ENCODE measurements at places on chromosomes 7 and 10. TPM values are rescaled to one million over a fixed set of nuclear protein-coding genes. Genes with fewer than 3 reads are reported as not detected.
A peak's percentile ranks its signal among the peaks of the same experiment; 100 is the strongest.

DNA sequence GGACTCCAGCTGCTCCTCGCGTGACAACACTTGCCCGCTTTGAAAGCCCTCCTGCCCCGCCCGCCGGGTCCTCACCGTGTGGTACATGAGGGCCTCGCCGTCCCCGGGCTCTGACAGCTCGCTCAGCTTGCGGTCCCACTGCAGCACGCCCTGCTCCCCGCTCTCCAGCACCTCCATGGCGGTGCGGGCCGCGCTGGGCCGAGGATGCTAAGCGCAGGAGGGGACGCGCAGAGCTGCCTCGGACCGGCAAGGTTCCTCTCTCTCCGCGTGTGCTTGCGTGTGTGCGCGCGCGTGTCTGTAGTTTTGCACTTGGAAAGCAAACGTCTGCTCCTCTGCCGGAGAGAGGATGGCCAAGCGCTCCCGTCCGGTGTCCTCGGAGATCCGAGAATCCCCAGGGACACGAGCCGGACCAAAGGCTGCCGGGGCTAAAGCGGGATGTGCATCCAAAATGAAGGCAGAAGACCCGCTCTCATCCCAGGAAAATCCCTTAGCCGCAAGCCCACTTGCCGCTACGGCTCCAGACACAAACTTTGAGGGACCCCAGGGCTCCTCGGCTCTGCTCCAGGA lies at the start of gene CREB3L2:
Gene CREB3L2, minus strand, starts transcription at position 558 of the 567 bp plus-strand sequence. Its CDS starts 381 bp downstream, at position 177.
- peak within 1 kb of the TSS; percentile 69 for H3K27ac ChIP-seq
- H3K4me1 ChIP-seq: peaks cover 23% of the 10 kb centered on the region
- no peak for DNase-seq
- H3K36me3 ChIP-seq: no peaks in the 10 kb centered on the region
- H3K27me3 ChIP-seq: no peaks in the 10 kb centered on the region

GRCh38 chr10:128024426-128024825 lies 101.8 kb downstream of the MKI67 start:
- H3K27ac ChIP-seq: no peak overlapping the region
- H3K4me3 ChIP-seq: no peak overlapping the region
- H3K4me1 ChIP-seq: peaks cover 12% of the 10 kb centered on the region
- no peaks in the 10 kb centered on the region for H3K27me3 ChIP-seq

GRCh38 chr10:5876181-5876768 lies 13.4 kb downstream of the ANKRD16 start:
- H3K36me3 ChIP-seq: peaks cover 6% of the 10 kb centered on the region
- H3K4me3 ChIP-seq: no peak overlapping the region
- no peaks in the 10 kb centered on the region for H3K27me3 ChIP-seq
- H3K27ac ChIP-seq: no peak overlapping the region

- H3K4me3 ChIP-seq: no peak overlapping the region
- no peaks in the 10 kb centered on the region for H3K4me1 ChIP-seq
- no peaks in the 10 kb centered on the region for H3K36me3 ChIP-seq
- no peaks in the 10 kb centered on the region for H3K27me3 ChIP-seq
- no peak overlapping the region for H3K27ac ChIP-seq
- DNase-seq: no peak
Observed at GRCh38 chr10:70038923-70039322, 13.7 kb upstream of the MACROH2A2 start.

GRCh38 chr10:125067764-125068163 lies 92.6 kb downstream of the CTBP2 start:
- no peak overlapping the region for H3K27ac ChIP-seq
- peaks cover 42% of the 10 kb centered on the region for H3K27me3 ChIP-seq
- H3K4me1 ChIP-seq: peaks cover 28% of the 10 kb centered on the region
- no peaks in the 10 kb centered on the region for H3K36me3 ChIP-seq

GRCh38 chr7:102828286-102828685 lies 79.5 kb downstream of the FAM185A start:
- H3K27me3 ChIP-seq: no peaks in the 10 kb centered on the region
- DNase-seq: no peak
- H3K4me1 ChIP-seq: no peaks in the 10 kb centered on the region
- H3K4me3 ChIP-seq: no peak overlapping the region

GRCh38 chr7:90758933-90759562 lies 162.9 kb downstream of the CDK14 start:
- H3K27me3 ChIP-seq: no peaks in the 10 kb centered on the region
- H3K27ac ChIP-seq: no peak overlapping the region
- H3K4me3 ChIP-seq: no peak overlapping the region
- H3K4me1 ChIP-seq: peaks cover 53% of the 10 kb centered on the region
- H3K36me3 ChIP-seq: peaks cover 2% of the 10 kb centered on the region
- DNase-seq: no peak

- no peaks in the 10 kb centered on the region for H3K27me3 ChIP-seq
- H3K4me1 ChIP-seq: no peaks in the 10 kb centered on the region
- H3K4me3 ChIP-seq: no peak overlapping the region
- no peak for DNase-seq
Observed at GRCh38 chr10:87531908-87532622, 27.4 kb downstream of the MINPP1 start.

DNA sequence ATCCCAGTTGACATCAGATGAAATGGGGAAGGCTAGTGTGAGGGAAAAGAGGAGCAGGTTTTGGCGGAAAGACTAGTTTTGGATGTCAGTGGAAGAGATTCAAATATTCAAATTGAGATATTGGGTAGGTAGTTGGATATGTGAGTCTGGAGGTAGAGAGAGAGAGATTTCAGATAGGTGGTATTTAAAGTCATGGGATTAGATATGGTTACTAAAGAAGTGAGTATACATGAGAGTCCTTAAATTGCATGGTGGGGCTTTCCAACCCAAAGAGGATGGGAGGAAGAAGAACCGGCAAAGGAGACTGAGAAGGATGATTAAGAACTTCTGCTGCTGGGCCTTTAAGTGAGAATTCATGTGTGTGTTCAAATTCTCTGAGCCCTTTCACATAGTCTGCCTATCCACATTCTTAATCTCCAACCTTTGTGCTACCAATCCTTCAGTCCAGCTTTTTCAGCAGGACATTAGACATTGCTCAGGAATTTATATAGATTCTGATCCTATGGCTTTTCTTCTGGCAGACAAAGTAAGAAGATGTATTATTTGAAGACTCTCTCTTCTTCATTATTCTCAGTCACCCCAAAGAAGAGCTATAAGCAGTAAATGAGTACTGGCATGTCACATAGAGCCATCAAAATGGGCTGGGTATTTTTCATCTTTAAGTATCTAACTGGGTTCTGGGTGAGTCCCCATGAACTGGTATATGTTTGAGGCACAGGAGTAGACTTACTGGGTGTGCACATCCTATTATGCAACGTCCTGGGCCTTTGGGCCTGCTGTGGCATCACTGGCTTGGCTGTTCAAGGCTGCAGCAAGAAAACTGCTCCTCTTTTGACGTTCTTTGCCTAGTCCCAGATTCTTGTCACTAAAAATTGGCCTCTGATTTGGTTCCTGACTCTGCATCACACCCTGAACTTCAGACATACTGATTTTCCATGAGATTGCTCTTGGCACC lies 33.6 kb downstream of the ST7 start:
- H3K36me3 ChIP-seq: no peaks in the 10 kb centered on the region
- H3K4me3 ChIP-seq: no peak overlapping the region
- H3K4me1 ChIP-seq: no peaks in the 10 kb centered on the region
- no peak overlapping the region for H3K27ac ChIP-seq
- no peak for DNase-seq

DNA sequence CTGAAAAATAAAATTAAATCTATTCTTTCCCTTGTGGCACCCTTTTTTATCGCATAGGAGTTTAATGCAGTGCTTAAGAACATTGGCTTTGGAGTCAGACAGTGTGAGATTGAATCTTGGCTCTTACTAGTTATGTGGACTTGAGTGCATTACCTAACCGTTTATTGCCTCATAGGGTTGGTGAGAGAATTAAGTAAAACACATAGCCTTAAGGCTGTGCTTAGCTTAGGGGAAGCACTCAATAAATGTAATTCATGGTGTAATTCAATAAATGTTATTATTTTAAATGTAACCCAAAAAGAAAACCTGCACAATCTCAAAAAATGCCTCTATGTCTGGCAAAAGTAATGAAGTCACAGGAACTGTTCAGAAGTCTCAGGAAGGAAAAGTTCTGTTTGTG lies 2.7 kb downstream of the STK17A start:
- no peak for DNase-seq
- no peaks in the 10 kb centered on the region for H3K27me3 ChIP-seq
- peaks cover 8% of the 10 kb centered on the region for H3K36me3 ChIP-seq
- H3K27ac ChIP-seq: peak overlapping the region; percentile 94
- H3K4me1 ChIP-seq: peaks cover 50% of the 10 kb centered on the region
- H3K4me3 ChIP-seq: peak overlapping the region; percentile 98

- no peak overlapping the region for H3K4me3 ChIP-seq
- no peaks in the 10 kb centered on the region for H3K4me1 ChIP-seq
- H3K27ac ChIP-seq: no peak overlapping the region
- no peaks in the 10 kb centered on the region for H3K27me3 ChIP-seq
Observed at GRCh38 chr7:33258491-33258951, 129.2 kb downstream of the BBS9 start.

DNA sequence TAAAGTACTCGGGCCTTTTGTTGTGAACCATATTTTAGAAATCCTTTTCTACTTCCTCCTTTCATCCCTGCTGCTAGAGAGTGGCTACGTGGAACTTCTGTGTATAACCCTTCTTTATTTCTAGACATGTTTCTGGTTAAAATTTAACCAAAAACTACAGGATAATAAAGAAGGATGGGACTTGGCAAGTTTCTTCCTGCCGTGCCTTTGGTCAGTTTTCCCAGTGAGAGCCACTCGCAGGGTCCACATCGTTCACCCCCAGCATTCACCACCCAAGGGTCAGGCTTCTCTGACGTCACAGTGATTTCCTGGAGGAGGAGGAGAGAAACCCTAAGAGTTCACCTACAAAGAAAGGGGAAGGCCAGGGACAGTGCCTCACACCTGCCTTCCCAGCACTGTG lies 45.4 kb downstream of the NKX6-2 start:
- no peaks in the 10 kb centered on the region for H3K27me3 ChIP-seq
- no peaks in the 10 kb centered on the region for H3K36me3 ChIP-seq
- H3K27ac ChIP-seq: no peak overlapping the region
- H3K4me3 ChIP-seq: no peak overlapping the region
- DNase-seq: no peak
- H3K4me1 ChIP-seq: no peaks in the 10 kb centered on the region

DNA sequence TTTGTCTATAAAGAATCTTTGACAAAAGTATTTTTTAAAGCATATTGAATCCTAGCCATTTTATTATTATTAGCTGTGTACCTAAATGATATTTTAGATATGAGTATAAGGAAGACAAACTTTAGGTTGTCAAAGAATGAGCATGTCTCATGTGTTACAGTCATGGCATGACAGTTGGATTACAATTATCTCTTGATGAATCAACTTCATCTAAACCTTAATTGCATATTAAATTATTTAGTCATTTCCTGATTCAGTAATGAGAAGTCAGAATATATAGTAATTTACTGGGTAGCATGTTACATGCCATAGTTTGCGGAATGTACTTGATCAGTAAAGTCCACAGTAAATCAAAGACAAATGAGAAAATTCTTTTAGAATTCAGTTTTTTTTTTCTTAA lies 59.2 kb downstream of the MAPK8 start:
- H3K4me3 ChIP-seq: no peak overlapping the region
- no peak for DNase-seq
- H3K27me3 ChIP-seq: no peaks in the 10 kb centered on the region
- H3K36me3 ChIP-seq: no peaks in the 10 kb centered on the region

DNA sequence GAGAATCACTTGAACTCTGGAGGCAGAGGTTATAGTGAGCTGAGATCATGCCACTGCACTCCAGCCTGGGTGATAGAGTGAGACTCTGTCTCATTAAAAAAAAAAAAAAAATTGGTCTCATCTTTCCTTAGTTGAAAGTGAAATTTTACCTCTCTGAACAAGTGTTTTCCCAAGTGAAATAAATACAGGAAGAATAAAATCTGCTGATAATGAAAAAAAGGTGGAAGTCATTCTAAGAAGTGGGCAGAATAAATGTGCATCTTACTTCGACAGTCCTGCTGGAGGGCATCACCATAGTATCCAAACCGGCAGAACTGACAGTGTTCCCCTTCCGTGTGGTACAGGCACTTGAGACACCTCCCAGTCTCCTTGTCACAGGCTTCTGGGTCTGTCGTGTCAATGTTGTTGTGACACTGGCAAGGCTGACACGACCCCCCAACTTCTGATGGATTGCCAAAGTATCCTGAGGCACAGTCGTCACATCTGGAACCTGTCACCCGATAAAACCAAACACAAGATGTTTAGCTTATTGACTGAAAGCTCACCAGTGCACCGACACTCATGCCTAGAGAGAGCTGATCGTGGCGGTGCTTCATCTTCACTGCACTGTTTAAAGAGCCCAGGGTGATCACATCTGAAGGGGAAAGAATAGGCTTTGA lies 49.6 kb downstream of the LAMB1 start:
- no peak for DNase-seq
- H3K27me3 ChIP-seq: no peaks in the 10 kb centered on the region
- no peak overlapping the region for H3K27ac ChIP-seq
- no peaks in the 10 kb centered on the region for H3K36me3 ChIP-seq
- H3K4me3 ChIP-seq: no peak overlapping the region

GRCh38 chr7:151382079-151382885 lies 27.6 kb downstream of the WDR86 start:
- no peaks in the 10 kb centered on the region for H3K27me3 ChIP-seq
- DNase-seq: peak; percentile 84
- H3K4me3 ChIP-seq: peak overlapping the region; percentile 52
- peaks cover 23% of the 10 kb centered on the region for H3K4me1 ChIP-seq
- H3K27ac ChIP-seq: no peak overlapping the region

DNA sequence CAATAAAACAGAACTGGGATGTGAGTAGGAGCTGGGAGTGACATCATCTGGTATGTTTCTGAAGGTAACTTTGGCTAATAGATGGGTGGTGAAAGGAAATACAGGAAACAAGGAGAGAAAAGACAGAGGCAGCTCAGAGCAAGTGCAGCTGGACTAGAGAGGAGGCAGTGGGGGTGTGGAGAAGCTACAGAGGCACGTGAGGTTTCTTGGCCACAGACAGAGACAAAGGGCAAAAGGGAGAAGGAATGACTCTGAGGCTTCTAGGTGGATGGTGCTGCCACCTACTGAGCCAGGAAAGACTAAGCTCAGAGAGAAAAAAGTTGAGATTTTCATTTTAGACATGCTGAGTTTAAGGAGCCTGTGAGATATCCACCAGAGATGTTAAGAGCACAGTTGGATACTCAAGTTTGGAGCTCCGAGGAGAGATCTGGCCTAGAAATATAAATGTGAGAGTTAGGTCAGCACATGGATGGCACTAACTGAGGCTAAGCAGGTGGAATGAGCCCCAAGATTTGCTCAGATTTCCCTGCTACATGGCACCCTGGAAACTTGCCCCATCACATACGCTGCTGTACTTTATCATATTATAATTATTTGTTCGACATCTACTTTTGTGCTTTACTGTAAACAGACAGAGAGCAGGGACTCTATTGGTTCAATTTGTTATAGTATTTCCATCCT lies 293.0 kb upstream of the IMMP2L start:
- no peak overlapping the region for H3K4me3 ChIP-seq
- no peaks in the 10 kb centered on the region for H3K27me3 ChIP-seq
- H3K36me3 ChIP-seq: no peaks in the 10 kb centered on the region
- DNase-seq: no peak

The RBM28 gene
- total RNA-seq: 52.8 TPM

The CD36 gene
- 1.3 TPM for total RNA-seq

The PMPCB gene
- total RNA-seq: 70.9 TPM

The KCNMA1 gene
- 3.1 TPM for total RNA-seq

The CHRM2 gene
- not detected for total RNA-seq

Measured in B cell (primary cell).